ENCODE measurements at places on chromosomes 12 and 14.

GRCh38 chr12:1553987-1554982 is 40.1 kb downstream of the FBXL14 start:
- DNase-seq: no peak

- DNase-seq: no peak
These were observed 351.9 kb downstream of the RGS6 start for GRCh38 chr14:72284176-72284575.

GRCh38 chr14:21077672-21078071 is 7.6 kb downstream of the ARHGEF40 start:
- no peak for DNase-seq

GRCh38 chr14:99571303-99571986 is 32.6 kb downstream of the CCDC85C start:
- peak; percentile 82 for DNase-seq

DNA sequence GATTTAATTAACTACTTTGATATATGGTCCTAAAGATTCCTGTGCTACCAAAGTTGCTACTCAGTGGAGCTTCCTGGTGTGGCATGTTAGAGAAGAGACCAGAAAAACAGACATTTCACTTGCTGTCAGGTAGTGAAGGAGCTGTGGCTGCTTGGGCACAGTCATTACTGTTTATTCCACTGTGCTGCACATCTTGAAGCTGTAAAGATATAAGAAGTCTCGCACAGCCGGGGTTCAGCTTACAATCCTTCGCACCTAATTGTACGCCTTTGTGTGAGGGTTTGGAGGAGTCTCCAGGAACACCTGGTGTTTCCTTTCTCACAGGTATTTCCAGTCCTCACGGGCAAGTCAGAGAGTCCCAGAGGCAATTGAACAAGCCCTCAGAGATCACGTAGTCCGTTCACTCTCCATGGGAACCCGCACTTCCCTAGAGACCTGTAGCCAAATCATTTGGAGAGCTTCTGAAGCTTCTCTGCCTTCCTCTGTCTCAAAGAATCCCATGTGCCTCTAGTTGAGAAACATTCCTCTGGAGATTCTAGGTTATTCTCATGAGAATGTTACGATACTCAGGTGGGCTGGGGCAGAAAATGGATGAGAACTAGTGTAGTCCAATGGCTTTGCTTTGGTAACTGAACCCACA is 4.1 kb downstream of the EVL start:
- no peak for DNase-seq

DNA sequence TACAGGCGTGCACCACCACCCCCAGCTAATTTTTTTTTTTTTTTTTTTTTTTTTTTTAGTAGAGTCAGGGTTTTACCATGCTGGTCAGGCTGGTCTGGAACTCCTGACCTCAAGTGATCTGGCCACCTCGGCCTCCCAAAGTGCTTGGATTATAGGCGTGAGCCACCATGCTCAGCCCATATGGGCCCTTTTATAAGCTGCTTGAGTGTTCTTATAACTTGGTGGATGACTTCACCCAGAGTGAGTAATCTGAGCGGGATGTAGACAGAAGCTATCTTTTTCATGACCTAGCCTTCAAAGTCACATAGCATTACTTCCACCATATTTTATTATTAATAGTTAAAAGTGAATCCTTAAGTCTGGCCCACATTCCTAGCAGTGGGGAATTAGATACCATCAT is 16.4 kb downstream of the BBOF1 start:
- DNase-seq: no peak

- no peak for DNase-seq
These were observed 57.6 kb upstream of the SSTR1 start for GRCh38 chr14:38150075-38150474.

GRCh38 chr12:130663514-130663913 is 52.6 kb downstream of the RIMBP2 start:
- no peak for DNase-seq

DNA sequence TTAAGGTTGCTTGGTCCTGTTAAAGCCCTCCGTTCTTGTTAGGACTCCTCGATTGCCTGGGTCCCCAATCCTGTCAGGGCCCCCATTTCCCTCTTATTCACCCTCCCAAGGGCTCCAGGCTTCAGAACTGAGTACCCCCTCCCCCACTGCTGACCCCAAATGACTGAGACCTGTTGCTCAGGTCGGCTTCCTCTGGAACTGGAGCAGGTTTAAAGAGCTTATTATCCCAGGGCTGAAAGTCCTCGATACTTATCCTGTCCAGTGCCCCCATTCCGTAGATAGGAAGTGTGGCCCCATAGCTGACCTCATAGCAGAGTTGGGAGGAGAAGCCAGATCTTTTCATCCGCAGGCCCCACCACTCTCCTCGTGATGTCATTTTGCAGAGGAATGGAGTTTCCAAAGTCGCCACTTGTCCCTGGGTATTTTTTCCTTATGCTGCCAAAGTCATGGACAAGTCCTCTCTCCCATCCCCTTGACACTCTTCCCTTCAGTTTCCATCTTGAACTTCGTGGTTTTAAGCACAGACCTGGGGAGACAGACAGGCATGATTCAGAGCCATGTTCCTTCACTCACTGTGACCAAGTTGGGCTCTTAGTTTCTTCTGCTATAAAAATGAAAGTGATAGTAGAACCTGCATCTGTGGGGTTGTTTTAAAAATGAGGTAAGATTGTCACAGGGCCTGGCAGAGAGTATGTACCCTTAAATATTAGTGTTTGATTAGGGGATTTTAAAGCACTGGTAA is 1.2 kb downstream of the USP30 start:
- DNase-seq: no peak

GRCh38 chr12:118023301-118023860 is 6.9 kb downstream of the RFC5 start:
- DNase-seq: no peak

DNA sequence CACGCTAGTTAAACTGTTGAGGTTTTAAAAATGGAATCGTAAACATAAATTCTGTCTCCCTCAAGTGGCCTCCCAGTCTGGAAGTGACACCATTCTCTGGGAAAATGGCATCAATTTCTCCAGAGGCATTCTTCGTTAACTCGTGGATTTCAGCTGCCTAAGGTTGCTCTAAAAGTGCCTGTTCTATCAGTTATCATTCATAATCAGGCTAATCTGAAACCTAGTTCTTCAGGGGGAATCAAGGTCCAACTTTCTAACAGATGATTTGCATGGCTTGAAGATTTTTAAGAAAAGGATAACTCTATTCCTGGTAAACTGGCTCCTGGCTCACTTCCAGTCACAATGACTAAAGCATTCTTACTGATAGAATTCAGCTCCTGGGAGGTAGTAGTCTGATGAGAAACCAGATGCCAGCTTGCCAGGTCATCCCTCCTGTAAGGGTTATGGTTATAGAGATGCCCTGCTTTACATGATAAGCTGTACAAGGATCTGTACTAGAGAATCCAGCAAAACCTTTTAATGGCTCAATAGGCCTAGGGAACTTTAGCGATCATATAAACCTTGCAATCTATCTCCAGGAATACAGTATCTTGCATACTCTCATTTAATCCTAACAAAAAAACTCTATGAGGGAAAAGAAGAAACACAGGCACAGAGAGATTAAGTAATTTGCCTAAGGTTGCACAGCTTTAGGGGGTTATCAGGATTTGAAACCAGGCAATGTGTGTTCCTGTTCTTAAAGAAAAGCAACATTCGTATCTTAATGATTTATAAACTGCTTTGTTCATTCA is 1.5 kb downstream of the L3HYPDH start:
- no peak for DNase-seq

DNA sequence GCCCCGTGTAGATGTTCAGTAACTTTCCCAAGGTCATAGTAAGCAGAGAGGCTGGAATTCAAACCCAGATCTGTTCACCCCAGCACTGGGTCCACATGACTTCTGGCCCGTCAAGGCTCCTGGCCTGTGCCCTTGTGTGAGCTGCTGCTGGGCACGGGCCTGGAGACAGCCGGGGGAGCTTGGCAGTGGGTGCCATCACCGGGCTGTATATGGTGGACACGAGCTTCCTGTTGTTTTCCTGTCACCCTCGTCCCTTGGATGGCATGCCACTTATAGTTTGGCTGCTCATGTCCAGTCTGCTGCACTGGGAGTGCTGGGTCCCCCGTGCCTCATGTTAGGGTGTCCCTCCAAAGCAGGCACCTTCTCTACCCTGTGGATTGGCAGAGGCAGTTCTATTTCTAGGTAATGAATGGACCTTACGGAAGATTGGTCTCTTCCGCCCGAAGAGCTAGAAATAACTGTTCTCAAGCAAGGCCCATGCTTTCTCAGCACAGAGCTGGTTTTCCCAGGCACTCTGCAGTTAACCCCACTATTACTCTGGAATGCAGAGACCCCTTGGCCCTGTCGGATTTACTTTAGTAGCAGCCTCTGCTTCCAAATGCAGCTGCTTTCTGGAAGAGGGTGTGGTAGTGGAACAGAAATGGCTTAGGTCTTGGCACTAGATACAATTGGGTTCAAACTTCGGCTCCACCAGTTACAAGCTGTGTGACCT is 44.3 kb downstream of the ELK3 start:
- peak; percentile 72 for DNase-seq

- DNase-seq: peak; percentile 73
These were observed 28.8 kb downstream of the HOXC4 start for GRCh38 chr12:54082397-54082892.

DNA sequence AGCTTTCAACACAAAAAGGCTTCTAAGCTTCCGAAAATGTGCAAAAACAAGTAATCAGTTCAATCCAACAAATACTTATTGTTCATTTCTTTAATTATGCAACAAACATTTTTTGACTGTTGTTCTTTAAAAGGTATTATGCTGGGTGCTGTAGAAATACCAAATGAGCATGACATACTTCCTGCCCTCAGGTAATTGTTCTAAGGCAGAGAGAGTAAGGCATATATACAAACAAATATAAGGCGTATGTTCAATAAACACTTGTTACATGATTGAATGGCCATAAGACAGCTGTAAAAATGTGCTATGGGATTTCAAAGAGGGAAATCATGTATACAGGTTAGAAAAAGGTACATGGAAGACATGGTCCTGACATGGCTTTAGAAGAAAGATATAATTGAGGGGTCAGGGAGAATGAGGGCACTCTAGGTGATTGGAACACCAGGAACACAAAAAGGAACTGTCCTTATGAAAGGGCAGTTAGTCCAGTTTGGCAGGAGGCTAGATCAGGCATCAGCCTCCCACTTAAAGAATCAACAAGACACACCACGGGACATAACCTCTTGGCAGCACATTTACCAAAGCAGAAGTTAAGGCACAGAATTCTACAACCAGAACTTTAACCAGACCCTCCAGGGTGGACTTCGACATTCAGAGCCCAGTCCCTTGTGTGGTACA is 135.8 kb upstream of the SCAF11 start:
- DNase-seq: no peak

DNA sequence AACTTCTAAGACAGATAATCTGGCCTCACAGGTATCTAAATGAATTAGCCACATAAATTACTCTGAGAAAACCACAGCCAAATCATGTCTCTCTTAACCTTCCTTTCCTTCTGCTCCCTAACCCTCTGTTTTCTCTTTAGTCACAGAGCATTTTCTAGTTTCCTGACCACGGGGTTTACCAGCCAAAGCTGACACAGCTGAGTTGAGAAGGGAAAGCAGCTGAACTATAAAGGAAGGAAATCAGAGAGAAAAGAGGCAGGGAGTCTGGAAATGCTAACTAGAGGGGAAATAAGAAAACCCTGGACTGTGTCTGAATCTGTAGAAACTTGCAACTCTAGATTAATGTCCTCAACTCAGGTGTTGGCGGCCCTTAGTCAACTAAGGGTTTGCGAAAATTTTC is 24.4 kb downstream of the ANKS1B start:
- no peak for DNase-seq

GRCh38 chr12:108424026-108424425 is 84.9 kb upstream of the CMKLR1 start:
- DNase-seq: no peak

DNA sequence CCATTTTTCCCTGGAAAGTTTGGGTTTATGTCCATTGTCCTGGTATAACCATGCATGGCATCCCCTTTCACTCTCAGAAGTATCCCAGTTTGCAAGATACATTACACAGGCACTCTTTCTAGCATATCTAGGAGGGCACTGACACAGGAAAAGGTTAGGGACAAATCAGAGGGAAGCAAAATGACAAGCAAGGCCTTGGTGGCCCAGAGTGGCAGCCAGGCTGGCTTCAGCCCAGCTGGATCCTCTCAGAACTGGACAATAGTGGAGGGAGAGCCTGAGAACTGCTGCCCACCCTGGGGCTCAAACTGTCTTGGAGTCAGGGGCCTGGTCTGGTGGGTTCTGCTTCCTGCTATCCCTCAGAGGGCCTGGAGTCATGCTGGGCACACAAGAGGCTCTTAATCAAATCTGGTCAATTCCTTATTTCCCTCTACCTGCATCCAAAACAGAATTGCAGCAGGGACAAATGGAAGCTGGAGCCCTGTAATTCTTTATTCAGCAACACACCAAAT is 2.6 kb downstream of the VDR start:
- DNase-seq: peak; percentile 39

DNA sequence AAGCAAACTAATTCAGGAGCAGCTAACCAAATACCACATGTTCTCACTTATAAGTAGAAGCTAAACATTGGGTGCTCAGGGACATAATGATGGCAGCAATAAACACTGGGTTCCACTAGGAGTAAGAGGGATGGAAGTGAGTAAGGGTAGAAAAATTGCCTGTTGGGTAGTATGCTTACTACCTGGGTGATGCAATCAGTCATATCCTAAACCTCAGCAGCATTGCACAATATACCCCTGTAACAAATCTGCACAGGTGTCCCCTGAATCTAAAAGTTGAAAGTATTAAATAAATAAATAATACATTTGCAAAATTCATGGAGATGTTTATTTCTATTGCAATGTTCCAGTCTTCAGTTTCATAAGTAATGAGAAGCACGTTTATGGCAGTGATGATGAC is 409.8 kb upstream of the FOXG1 start:
- DNase-seq: no peak

- no peak for DNase-seq
These were observed 152.8 kb upstream of the MAX start for GRCh38 chr14:65255029-65255545.

DNA sequence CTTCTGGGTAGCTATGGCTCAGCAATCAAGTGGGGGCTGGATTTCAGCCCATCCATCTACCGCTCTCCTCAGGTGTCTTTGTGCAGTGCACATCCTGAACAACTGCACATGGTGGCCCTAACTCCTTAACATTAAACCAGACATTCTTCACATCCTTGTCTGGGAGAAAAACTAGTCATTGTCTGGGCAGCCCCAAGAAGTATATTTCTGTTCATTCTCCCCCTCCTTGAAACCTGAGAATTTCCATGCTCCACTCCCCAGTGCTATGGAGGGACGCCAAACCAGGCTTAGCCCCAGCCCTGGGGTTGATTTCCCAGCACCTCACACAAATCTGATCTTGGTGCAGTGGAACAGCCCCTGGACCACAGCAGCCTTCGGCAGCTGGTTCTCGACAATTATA is 13.4 kb downstream of the MYL2 start:
- no peak for DNase-seq

DNA sequence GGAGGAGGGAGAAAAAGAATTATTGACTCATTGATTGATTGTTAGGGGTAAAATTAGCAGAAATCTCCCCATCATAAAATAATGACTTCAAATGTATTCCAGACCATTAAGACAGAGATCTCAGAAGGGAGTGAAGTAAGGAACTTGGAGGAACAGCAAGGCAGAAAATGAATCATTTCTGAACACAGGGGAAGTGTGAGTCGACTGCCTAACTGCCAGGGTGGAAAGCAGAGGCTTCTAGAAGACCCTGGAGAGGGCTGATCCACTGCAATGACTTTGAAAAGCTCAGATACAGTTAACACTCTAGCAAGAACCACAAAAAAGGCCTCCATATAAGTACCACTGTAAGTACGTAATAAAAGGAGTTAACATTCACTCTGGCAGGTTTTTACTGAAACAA is 9.7 kb downstream of the GLTP start:
- no peak for DNase-seq

GRCh38 chr14:103116636-103117035 is 6.6 kb upstream of the TNFAIP2 start:
- DNase-seq: no peak

- no peak for DNase-seq
These were observed 316.9 kb downstream of the PDZRN4 start for GRCh38 chr12:41504976-41505375.
